Activated T-helper 1 cell treated with anti-CD3 and anti-CD28 coated beads, Interleukin-12 subunit alpha, Interleukin-12 subunit beta, Interleukin-2, Interleukin-4 antibody, amounts not matched to agents 30 ng/mL and 10 ng/mL and 1 ng/mL, durations not matched to agents 14 hours and 24 hours and 36 hours (primary cell): ENCODE measurements at places on chromosomes 6 and 20. TPM values are rescaled to one million over a fixed set of nuclear protein-coding genes. Genes with fewer than 3 reads are reported as not detected.

DNA sequence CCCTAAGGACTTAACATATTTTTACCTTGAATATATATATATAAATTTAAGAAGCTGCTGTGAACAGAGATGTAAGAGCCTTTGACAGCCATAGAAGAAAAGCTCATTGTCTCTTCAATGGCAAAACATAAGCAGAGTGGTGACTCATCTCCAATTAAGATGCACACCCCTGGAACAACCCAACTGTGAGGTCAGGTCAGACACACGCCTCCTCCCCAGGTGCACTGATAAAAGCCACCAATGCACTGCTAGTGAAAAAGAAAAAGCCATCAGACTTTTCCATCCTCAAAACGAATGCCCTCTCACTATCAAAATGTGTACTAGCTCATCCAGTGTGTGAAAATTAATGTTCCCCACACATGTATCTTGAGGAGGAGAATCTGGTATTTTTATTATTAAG lies 100.1 kb downstream of the SMLR1 start:
- DNase-seq: no peak

DNA sequence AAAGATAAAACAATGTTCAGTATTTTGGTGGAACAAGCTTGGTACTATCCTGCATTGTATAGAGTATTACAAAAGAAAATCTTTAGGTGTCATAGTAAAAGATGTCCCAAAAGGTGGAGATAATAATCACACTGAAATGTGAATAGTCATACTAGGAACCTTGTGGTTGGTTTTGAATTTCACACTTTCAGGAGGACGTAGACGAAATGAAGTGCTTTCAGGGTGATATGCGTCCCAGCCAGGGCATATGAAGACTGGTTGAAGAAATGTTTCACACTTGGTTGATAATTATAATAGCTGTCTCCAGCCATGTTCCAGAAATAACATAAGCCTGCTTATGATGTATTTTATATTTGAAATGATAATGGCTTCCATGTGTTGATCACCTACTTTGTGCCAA lies 60.4 kb downstream of the SCAND1 start:
- no peak for DNase-seq

- DNase-seq: no peak
Measured at GRCh38 chr20:25218492-25218891, 23.0 kb downstream of the ENTPD6 start.

The SSTR4 gene
- total RNA-seq: not detected in 2 replicates

The PRICKLE4 gene
- not detected in 2 replicates for total RNA-seq
